ENCODE measurements at places on chromosomes 13 and 19. TPM values are rescaled to one million over a fixed set of nuclear protein-coding genes. Genes with fewer than 3 reads are reported as not detected.

The ZNF324 gene
- total RNA-seq = 7.1 TPM

The CDC37 gene
- 132 TPM for total RNA-seq

GRCh38 chr13:112592181-112592580, 4.2 kb upstream of the TUBGCP3 start:
- DNase-seq = no peak

- DNase-seq = peak; percentile 8
These were observed 78.3 kb downstream of the CYSLTR2 start for GRCh38 chr13:48731957-48732569.

- DNase-seq = no peak
These were observed 17.1 kb downstream of the COL4A2 start for GRCh38 chr13:110324026-110324749.
